ENCODE measurements at places on chromosomes 7 and 10. TPM values are rescaled to one million over a fixed set of nuclear protein-coding genes. Genes with fewer than 3 reads are reported as not detected.

The ARHGEF5 gene
- polyA plus RNA-seq: 16.5 TPM

- no peak for DNase-seq
Observed at GRCh38 chr10:61923210-61923949, 21.9 kb downstream of the ARID5B start.

The CDC14C gene
- polyA plus RNA-seq: 0.04 TPM

- DNase-seq: no peak
Observed at GRCh38 chr10:70985824-70986622, 97.7 kb upstream of the PCBD1 start.

- DNase-seq: no peak
Observed at GRCh38 chr7:112782498-112782897, 7.7 kb downstream of the TMEM168 start.

DNA sequence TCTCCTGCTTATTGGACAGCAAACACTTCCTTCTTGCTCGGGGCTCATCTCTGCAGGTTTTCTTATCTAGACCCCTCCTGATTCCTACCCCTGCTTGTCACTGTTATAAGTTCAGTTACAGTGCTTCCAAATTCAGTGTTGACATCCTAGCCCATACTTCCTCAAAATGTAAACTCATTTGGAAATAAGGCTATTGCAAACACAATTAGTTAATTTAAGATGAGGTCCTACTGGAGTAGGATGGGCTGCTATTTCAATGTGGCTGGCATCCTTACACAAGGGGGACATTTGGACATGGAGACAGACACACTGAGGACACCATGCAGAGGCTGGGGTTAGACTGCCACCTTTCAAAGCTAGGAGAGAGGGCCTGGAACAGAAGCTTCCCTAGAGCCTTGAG lies 85.2 kb upstream of the NPVF start:
- no peak for DNase-seq

DNA sequence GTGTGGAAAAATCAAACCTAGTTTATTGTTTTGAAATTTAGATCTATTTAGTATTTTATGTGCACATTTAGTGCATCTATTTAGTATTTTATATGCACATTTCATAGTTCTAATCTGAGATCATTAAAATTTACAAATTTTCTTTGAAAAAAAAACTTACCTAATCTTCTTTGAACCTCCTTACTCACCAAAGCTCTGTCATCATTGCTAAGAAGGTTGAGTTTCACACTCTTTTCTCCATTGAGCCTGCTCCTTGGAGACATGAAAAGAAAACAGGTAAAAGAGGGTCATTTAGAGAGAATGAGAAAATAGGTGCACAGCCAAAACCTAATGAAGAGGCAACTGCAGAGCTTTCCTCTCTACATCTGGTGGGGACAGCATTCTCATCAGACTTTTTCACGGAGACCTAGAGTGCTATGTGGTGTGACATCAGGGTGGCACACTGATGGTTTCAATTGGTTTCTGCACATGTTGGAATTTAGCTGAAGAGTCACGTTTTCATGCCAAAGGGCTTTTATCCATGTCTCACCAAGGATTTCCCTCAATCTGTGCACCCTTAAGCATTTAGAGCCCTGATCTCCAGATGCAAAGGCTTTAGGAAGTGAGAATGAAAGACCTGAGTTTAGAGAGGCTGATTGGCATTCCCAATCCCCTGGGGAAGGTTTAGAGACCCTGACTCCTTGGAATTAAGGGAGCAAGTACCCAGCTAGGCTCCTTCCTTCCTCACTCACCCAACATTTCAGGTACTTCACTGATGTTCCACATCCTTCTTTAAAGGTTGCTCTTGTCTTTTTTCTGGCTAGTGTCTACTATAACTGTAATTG lies 89.2 kb upstream of the CAPZA2 start:
- no peak for DNase-seq

DNA sequence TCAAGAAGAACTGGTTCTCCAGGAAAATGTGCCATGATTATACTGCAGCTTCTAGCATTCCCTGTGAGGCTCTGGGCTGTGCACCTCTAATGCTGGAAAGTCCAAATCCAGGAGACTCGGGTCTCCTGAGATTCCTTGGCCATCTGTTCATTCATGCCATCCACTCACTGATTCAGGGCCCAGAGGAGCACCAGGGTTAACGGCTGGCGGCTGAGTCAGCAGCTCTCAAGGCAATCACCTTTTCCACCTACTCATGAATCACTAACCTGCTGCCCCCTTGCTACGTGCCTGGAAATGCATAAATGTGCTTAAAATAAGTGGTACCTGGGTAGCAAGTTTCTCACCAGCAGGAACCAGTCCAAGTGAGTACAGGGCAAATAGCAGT lies 132.7 kb downstream of the KCNMA1 start:
- DNase-seq: no peak

GRCh38 chr10:125955766-125956165 lies 59.4 kb downstream of the FANK1 start:
- DNase-seq: no peak

The TMEM196 gene
- not detected for polyA plus RNA-seq

GRCh38 chr7:134827889-134828288 lies 48.5 kb downstream of the CALD1 start:
- DNase-seq: no peak

DNA sequence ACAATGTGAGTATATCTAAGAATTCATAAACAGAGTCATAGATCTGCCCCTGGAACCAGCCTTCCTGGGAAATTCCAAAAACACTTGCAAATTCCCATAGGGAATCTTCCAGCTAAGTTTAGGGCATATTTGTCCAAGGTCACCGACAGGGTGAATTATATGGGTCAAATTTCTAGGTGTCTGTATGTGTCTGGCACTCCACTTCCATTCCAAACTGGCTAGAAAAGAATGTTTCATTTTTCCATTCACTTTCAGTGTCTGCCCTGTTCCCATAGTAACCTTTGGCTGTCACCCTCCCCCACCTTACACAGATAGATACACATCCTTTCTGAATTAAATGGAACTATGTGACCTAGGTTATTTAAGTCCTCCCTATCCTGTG lies 230.9 kb downstream of the CREB5 start:
- DNase-seq: no peak

DNA sequence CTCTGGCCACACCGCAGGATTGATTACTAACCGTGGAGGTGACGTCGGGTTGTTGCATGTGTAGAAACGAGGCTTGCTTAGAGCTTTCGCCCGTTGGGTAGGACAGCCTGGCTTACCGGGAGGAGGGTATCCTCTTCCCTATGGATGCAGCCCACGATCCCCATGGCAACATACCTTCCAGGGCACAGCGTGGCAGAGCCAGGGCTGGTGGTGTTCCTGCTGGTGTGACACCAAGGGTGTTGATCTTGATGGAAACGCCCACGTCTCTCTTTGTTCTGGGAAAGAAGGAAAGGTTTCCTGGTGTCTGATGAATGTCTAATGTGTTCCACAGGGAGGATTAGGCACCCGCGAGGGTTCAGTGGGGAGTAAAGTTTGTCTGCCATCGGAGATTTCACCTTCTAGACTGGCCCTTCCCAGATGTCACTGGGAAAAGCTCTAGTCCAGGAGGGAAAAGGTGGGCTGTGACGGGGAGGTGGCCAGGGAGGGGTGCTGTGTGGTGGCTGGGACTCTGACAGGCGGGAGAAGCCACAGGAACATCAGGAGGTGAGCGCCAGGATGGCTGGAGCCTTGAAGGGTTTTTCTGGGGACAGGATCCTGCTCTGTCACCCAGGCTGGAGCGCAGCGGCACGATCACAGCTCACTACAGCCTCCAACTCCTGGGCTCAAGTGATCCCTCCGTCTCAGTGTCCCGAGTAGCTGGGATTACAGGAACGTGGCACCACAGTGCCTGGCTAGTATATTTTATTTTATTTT lies 102.1 kb downstream of the CUX1 start:
- DNase-seq: no peak

The HMX2 gene
- polyA plus RNA-seq: 0.62 TPM

DNA sequence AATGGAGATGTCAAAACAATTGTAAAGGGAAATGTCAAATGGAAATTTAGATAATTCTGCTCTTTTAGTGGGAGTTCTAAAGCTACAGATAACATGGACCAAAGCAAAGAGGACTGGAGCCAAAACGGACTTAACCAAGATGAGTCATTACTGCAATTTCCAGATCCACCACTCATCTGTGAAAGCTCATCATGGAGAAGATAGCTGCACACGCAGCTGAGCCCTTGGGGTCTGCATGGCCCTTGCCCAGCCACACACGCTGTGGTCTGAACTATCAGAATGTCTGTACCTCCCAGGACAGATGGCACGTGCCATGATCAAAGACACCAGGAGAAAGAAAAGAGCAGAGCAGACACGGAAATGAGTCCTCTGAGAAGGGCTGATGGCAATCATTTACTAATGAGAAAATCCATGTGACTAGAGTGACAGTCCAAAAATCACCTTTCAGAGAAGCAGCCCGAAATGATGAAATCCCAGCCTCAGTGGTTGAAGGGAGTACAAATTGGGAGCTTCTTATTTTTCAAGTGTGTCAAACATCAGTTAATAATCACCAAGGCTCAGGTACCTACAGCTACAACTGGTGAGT lies 177.9 kb upstream of the MGMT start:
- DNase-seq: no peak

The SLC16A12 gene
- polyA plus RNA-seq: 30.7 TPM

GRCh38 chr7:41578700-41579099 lies 124.2 kb downstream of the INHBA start:
- no peak for DNase-seq

The FFAR4 gene
- polyA plus RNA-seq: not detected

GRCh38 chr7:131900785-131901287 lies 344.4 kb upstream of the PODXL start:
- no peak for DNase-seq

DNA sequence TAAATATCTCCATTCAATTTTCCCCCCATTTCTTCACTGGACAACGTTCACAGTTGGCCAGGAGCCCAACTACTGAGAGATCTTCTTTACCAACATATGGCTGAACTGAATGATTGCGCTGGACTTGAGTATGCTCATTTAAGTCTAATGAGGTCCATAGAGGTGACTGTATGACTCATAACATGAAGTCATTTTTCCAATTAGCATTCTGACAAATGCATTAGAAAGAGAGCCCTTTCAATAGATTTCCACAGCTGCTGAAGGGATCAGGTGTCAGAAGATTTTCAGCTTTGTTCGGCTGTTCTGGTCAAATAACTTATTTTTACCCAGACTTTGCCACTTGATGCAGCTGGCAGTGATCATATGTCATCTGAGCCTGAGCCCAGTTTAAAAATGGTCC lies 438.0 kb downstream of the ETV1 start:
- no peak for DNase-seq

The LMOD2 gene
- polyA plus RNA-seq: not detected

DNA sequence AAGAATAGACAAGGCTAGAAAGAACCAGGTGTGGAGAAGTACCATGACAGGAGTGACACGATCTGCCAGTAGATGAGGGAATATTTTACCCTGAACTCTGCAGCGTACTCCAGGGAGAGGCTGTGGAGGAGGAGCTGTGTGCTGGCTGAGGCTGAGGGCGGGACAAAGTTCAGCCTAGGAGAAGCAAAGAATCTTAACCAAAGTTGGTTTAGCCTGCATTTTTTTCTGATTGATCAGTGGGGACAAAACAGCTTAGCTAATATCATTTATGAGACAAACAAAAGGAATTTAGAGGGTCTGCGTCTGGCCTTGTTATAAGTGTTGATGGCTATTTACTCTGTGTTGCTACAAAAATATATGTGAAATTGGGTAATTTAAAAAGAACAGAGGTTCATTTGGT lies 5.2 kb upstream of the NPSR1 start:
- DNase-seq: no peak

The HOXA3 gene
- polyA plus RNA-seq: 42.7 TPM

DNA sequence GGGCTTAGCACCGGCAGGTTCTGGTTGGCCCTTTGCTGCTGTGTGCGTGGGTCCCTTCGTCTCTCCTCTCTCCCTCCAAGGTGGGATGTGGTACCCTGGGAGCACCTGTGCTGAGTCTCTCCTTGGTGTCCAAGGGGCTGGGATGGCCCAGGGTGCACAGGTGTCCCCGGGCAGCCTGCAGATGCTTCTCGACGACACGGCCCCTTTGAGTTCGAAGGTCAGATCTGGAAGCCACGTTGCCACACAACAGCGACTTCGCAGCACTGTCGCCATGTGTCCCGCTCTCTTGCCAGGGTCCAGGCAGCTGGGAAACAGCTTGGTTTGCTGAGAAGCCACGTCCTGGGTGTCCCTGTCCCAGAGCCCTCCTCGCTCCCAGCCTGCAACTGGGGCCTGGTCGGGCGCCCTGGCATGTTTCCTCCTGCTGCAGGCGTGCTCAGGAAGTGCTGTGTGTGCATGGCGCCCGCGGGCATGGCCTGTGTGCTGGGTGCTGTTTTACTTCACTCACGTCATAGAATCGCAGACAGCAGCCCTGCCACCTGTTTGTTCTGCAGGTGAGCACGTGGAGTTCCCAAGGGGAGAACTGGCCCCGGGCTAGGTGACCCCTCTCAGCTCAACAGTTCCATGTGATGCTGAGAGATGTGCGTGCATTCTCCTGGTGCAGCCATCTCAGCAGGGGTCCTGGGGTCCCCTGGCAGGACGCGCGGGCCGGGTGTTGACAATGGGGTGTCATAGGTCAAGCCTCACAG lies 70.9 kb downstream of the DNAJB6 start:
- DNase-seq: no peak

GRCh38 chr10:4661511-4662255 lies 164.3 kb upstream of the AKR1E2 start:
- DNase-seq: no peak

- DNase-seq: no peak
Observed at GRCh38 chr10:47257396-47258120, 42.4 kb upstream of the GDF10 start.

GRCh38 chr10:70890917-70891431 lies 2.6 kb upstream of the PCBD1 start:
- peak; percentile 46 for DNase-seq

DNA sequence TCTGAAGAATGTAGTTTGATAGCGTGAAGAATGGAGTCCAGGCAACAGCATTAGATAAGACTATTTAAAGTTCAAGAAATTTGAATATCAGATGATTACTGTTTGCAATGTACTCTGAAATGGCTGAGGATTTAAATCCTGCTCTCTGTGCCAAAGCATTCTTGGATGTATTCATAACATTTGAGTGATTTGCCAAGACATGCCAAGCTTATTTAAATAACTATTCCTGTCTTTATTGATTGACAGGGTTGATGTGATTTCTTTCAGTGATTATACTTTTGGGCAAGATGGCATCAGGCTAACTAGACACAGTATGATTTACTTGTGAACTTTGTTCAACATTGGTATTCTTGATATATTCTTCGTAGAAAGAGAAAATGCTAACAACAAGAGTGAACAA lies 168.7 kb downstream of the GNAI1 start:
- DNase-seq: no peak

DNA sequence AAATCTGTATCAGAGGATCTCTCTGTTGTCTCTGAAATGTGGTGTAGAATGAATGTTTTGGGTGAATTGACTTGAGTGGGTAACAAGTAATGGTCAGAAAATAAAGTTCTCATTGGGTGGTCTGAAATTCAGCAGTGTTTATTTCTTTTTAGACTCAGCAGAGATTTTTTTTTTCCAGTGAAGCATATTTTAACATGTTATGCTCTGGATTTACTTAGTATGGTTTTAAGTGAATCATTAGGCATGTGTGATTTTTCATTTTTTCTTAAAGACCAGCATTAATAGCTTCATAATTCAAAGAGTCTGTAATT lies 63.5 kb downstream of the REEP3 start:
- DNase-seq: no peak

All from renal cortex interstitium (tissue), 15 donors.